ENCODE measurements at places on chromosomes 4 and X.

DNA sequence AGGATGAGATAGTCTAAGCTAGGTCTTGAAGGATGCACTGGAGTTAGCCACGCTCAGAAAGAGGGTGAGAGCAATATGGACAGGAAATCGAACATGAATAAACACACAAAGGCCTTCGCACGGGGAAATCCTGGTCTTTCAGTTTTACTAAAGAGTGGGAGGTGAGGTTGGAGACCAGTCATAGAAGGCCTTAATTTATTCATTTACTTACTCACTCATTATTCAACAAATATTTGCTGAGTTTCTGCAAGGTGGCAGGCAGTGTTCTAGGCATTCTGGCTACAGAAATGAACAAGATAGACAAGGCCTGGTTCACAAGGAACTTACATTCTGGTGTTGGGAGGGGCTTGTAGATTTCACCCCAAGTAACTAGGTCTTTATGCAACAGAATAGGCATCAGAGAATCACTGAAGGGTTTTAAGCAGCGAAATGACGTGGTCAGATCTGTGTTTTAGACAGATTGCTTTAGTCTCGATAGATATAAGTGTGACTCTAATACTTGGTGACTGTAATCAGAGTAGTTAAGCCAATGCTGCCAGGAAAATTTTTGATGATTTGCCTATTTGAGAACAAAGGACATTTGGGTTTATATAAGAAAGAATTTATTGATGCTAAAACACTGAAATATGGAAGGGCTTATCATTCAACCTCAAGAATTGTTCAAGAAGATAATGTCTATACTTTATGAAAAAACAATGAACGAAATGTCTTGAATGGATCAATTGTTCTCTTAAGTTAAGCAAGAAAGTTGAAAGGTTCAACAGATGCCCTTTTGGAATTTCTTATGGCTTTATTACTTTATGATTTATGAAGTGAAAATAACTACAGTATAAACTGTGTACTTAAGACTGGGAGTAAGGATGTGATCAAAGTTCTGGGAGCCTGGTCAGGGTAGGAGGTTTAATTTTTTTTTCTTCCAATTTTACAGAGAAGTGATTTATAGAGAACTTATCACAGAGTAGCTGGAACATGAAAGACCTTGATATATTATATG, 184.4 kb upstream of the CASK start:
- DNase-seq = no peak

GRCh38 chrX:129600981-129601424, 53.8 kb downstream of the APLN start:
- no peak for DNase-seq

DNA sequence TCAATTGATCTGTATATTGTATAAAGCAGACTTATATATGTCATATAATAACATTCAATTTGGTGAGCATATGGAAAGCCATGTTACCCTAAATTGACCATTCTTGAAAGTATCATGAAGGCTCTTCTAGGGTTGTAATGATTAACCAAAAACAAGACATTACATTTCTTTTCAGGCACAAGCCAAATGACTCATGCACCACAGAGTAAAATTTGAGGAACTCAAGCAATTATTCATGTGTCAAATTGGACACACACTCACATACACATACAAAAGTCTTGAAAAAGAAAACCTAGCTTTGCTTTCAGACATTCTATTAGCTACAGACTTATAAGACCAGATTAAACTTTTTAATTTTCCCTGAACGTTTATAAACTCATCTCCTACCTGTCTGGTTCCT, 146.5 kb upstream of the PCDH18 start:
- DNase-seq = no peak

DNA sequence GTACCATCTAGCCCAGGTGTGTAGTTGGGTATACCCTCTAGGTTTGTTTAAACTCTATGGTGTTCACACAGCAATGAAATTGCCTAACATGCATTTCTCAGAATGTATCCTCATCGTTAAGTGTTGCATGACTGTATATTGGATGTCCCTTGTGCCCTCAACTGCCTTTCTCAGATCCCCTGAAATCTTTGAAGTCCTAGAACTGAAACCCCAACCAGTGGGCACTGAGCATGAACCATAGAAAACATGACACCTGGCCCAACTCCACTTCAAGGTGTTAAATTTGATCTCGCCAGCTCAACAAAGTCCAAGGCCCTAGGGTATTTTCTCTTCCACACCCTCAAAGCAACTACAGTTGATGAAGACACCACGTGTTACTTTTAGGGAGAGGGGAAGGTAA, 35.6 kb downstream of the GPR143 start:
- DNase-seq = no peak

GRCh38 chr4:87843936-87844335, 11.2 kb downstream of the MEPE start:
- DNase-seq = no peak

DNA sequence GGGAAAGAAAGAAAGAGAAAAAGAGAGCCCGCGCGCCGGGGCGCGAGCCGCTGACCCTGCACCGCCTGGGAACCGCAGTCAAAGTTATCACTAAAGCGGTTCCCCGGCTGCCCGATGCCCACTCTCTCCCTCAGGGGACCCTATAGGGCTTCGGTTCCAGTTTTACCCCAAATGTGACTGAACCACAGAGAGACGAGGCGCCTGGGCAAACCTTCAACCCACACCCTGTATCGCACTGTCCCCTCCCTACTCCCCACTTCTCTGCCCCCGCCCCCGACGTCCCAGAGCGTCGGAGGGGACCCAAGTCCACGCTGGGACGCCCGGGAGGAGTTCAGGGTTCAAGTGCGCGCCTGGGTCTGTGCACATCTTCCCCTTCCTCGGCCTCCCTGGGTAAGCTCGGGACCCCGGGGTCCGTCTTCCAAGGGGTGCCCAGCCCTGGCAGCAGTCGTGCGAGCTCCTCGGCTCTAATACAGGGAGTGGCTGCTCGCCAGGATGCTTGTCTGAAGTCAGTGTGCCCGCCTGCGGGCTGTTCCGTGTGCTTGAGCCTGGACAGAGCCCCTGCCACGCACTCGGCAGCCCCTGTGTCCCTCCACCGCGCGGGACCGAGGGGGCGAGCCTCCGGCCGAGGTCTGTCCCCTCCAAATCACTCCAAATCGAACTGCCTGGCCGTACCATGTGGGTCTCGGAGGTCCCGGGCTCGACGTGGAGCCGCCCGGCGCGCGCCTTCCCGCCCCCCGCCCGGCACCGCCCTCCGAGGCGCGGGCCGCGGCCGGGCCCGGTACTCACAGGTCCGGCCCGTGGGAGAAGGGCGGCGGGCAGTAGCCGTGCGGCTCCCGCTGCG, 960 bp downstream of the TRPC3 start:
- peak; percentile 18 for DNase-seq

DNA sequence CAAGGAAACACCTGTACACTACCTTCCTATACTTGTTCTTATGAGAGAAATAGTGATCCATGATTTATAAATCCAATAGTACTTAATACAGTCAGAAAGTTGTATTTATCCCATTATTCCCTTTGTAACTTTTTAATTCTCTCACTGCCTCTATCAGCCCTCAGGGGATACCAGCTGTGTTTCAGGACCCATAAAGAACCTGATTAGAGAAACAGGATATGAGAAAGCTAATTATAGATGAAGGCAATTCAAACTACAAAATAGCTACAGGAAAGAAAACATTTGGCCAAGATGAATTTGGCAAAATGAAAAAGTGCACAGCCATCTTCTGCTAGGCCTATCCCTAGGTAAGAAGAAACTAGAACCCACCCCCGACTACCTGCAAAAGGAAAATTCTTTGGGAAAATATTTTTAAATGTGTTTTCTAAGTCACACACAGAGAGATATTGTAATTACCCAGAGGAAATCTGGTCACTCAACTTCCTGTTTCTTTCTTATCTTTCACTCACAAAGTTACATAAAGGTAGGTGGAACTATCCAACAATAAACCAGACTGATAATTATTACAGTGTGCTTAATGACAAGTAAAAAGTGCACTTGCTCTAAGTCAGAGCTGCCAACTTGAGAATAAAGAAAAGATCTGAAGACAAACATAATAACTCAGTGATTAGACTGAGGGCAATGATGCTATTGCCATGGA, 836.5 kb upstream of the HTR2C start:
- DNase-seq = no peak
